ENCODE measurements at places on chromosomes 5 and 9. TPM values are rescaled to one million over a fixed set of nuclear protein-coding genes. Genes with fewer than 3 reads are reported as not detected.

The PDE6A gene
- total RNA-seq: 0.24 TPM

The DOCK2 gene
- 2.0 TPM for total RNA-seq

The RRAGA gene
- 129 TPM for total RNA-seq

The CTSV gene
- 13.0 TPM for total RNA-seq
